ENCODE measurements at places on chromosomes 13 and 19. TPM values are rescaled to one million over a fixed set of nuclear protein-coding genes. Genes with fewer than 3 reads are reported as not detected.
A peak's percentile ranks its signal among the peaks of the same experiment; 100 is the strongest.

Gene NTN5
- polyA plus RNA-seq, result 1.7 TPM

Gene SIGLEC12
- not detected for polyA plus RNA-seq

Gene KLK15
- polyA plus RNA-seq, result not detected

Gene LRRC8E
- polyA plus RNA-seq, result 3.9 TPM

Gene C19orf67
- polyA plus RNA-seq, result 0.13 TPM

Gene PSG11
- not detected for polyA plus RNA-seq

Gene PLPPR3
- 3.0 TPM for polyA plus RNA-seq

DNA sequence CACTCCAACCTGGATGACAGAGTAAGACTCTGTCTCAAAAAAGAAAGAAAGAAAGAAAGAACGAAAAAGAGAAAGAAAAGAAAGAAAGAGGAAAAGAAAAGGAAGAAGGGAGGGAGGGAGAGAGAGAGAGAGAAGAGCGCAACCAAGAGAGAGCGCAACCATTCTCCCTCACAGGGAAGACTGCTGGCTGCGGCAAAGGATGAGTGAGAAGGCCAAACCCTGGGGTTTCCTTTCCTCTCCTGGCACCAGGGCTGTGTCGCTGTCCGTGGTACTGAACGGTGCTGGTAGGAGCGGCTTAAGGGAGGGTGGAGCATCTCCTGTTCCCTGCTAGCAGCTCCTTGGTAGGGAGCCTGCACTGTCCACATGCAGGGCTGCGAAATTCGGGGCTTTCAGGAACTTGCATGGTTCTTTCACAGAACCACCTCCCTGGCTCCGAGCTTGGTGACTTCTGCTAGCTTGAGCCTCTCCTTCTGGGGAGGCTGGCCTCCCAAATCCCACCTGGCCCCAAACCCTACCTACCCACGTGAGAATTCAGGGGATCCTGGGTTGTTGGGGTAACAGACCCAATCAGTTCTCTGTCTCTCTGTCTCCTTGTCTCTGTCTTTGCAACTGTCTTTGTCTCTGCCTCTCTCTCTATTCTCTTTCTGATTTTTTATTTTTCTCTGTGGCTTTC, 51.1 kb upstream of the ZNRF4 start:
- peak; percentile 85 for DNase-seq

DNA sequence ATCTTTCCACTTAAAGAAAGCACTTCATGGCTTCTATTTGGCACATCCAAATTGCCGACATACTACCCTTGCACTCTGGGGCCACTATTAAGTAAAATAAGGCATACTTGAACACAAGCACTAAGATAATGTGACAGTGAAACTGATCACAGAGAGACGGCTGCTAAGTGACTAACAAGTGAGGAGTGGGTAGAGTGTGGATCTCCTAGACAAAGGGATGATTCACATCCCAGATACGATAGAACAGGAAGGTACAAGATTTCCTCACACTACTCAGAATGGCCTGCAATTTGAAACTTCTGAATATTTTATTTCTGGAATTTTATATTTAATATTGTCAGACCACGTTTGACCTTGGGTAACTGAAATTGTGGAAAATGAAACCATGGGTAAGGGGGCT, 1721.8 kb upstream of the SPRY2 start:
- DNase-seq, result no peak

DNA sequence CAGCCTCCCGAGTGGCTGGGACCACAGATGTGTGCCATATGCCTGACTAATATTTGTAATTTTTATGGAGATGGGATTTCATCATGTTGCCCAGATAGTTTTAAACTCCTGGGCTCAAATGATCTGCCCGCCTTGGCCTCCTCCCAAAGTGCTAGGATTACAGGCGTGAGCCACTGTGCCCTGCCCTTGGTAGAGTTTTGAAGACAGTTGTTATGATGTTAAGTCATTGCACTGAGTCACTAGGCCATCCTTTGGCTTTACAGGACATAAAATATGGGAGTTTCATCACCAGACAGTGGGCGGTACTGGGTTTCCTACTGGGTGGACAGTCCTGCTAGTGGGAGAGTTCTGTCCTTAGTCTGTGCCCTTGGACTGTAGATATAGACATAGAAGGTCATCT, 282.5 kb downstream of the ATP8A2 start:
- DNase-seq, result no peak

- no peak for DNase-seq
Observed at GRCh38 chr13:44031555-44031954, 151.9 kb downstream of the LACC1 start.

DNA sequence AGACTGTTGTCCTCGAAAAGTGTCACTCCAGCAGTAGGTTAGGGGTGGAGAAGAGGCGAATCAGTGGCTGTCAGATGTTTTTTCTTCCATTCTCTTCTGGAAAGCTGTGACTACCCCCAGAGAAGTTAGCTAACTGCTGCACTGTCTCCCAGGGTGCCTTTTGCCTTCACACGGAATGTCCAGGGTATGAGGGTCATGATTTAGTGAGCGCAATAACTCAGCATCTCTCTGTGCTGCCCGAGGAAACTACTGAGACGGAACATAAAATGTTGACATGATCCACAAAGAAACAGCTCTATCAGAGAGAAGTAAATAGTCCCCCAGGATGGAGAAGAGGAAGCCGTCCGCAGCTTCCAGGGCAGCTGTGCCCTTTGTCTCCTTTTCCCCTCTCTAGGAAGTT, 254.0 kb upstream of the ARGLU1 start:
- no peak for DNase-seq

GRCh38 chr13:45833663-45834375, 17.7 kb downstream of the SIAH3 start:
- no peak for DNase-seq

- DNase-seq, result no peak
Observed at GRCh38 chr13:35741657-35742056, 265.2 kb upstream of the MAB21L1 start.

DNA sequence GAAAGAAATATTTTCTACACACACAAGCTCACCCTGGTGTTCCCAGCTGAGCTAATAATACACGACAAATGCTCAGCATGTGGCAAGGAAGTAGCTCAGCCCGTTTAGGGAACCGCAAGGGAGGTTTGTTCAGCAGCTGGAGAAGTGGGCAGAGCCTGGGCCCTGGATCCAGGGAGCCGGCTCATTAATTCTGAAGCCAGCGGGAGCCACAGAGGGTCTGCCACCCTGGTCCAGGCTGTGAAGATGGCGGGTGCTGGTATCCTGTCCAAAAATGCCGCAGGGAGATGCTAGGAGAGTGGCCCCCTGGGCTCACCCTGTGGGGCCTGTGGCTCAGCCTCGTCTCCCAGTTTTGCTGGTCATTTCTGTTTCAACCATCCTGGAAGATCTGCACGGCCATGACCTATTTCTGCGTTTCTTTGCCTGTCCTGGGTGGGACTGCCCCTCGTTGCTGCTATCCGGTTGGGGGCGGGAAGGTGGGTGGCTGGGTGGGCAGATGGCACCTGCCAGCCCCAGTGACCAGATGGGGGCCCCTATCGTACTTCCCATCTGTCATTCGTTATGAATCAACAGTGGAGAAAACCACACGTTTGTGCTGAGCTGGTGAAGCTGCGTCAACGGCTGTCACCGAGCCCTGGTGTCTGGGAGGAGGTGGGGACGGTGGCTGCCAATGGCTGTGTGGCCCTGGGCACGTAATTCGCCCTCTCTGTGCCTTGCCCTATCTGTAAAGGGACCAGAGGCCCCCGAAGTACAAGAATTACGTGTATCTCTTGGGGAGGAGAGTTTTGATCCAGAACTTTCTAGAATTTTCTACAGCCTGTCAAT, 2.7 kb upstream of the GNA15 start:
- DNase-seq, result peak; percentile 12

DNA sequence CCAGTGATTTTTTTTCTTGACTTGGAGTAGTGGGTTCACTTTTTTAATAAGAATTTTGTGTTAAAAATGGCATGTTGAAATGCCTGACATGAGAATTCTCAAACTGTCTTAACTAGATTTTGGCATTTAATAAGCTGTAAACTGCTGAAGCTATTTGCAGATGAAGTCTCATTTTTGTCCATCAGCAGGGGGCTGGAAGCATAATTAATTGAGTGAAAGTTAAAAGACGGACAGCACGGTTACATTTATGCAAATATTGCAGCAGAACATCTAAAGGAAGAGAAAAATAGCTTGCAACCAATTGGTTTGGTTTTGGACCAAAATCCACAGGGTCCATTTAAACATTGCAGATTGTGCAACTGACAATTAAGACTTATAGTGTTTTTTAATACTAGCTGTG, 837.3 kb upstream of the KLHL1 start:
- DNase-seq, result no peak

- no peak for DNase-seq
Observed at GRCh38 chr13:44156294-44156658, 217.3 kb upstream of the SERP2 start.

- DNase-seq, result no peak
Observed at GRCh38 chr13:49216334-49216733, 3.8 kb upstream of the MLNR start.

DNA sequence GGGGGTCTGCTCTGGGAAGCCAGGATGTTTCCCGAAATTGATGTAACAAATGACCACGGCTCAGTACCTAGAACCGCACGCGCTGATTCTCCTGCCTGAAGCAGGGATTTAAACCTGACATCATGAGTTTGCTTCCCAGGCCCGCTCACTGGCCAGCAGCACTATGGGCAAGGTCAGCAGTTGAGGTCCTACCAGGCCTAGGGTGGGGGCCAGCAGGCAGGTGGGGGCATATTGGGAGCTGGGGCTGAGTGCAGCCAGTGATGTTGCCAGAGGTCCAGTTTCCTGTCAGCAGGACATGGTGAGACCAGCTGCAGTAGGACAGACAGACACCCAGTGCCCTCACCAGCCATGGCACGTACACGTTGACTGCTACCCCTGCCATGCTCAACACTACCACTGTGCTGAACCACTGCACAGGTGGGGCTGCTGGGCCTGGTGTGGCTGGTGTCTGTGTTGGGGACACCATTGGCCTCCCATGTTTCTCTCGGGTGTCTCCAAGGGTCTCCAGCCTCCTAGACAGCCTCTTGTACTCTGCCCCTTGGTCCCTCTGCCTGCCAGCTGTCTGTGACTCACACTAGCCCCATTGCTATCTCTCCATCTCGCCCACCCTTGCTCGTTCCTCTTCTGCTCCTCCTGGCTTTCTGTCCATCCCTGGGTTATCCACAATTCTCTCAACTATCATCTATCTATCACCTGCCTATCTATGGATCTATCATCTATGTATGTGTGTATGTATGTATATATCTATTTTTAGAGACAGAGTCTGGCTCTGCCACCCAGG, 1.1 kb upstream of the C19orf85 start:
- DNase-seq, result no peak

GRCh38 chr13:98416408-98416807, 160.5 kb downstream of the STK24 start:
- peak; percentile 75 for DNase-seq
